ENCODE measurements at places on chromosomes 3 and 15.
A peak's percentile ranks its signal among the peaks of the same experiment; 100 is the strongest.

DNA sequence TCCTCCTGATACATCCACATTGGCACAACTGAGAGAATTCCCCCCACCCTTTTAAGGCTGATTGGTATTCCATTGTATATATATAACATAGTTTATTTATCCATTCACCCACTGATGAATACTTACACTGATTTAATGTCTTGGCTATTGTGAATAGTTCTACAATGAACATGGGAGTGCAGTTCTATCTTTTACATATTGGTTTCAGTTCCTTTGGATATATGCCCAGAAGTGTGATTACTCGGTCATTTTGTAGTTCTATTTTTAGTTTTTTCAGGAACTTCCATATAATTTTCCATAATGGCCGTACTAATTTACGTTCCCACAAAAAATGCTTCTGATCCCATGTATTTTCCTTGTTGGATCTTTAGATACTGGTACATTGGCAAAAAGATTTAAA lies 135.3 kb downstream of the FMN1 start:
- no peak for DNase-seq

DNA sequence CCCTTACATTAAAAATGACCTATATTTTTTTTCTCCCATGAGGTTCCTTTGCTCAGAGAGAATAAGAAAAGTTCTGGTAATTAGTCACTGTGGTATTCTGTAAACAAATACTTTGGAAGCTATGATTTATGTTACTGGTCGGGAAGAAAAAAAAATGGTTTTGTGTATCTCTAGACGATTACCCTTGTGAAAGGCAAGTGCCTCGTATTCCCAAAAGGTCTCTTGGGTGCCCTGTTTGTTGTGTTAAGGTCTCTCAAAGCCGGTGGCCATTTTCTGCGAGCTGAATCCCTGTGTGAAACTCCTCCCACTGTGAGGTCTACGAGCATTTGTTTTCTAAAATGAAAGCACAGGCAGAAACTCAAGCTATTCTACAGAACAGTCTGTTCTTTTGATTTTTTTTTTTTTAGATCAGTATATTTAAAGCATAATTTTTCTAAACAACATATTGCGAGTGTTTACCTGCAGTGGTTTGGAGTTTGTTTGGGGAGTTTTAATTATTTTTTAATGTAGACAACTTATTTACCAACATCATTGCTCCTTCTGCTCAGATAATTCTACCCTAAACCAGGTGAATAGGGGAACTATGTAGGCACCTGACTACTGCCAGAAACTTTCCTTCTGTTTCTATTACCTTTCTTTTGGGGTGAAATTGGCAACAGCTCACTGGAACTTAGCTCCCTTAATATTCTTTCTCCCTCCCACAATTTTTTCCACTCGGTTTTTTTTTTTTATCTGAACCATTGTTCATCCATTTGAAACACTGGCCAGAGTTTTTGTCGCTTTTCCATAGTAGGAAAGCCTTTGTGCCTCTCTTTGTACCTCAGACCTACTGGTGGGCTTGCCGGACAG lies 44.0 kb downstream of the ZBTB38 start:
- DNase-seq: peak; percentile 19

DNA sequence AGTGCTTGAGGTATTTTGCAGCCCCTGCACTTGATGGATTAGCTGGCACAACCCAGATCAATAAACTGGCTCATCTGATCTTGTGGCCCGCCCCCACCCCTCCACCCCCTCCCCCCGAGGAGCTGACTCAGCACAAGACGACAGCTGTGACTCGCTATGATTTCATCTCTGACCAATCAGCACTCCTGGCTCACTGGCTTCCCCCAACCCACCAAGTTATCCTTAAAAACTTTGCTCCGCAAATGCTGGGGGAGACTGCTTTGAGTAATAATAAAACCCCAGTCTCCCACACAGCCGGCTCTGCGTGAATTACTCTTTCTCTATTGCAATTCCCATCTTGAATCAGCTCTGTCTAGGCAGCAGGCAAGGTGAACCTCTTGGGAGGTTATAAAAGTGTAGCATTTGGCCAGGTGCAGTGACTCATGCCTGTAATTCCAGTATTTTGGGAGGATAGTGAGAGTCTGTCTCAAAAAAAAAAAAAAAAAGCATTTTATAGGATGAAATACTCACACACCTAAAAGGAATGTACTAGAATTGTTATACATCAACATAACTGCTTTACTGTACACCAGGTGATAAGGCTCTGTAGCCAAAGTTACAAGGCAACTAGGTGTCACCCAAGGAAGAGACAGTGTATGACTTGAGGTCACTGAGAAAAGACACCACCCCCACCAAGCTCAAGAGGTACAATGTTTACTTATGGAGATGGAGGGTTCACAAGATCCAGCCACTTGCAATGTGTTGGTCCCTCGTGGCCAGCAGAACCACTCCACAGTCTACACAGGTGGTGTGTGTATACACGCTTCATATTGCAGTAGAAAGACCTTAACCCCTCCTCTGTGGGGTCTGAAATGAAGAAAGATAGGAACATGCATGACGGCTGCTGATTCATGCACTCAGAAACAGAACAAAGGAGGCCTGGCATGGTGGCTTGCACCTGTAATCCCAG lies 8.6 kb downstream of the ZNF445 start:
- peak; percentile 15 for DNase-seq

GRCh38 chr15:89848970-89849292 lies 34.3 kb upstream of the ANPEP start:
- DNase-seq: no peak

GRCh38 chr3:177567833-177568232 lies 370.6 kb upstream of the TBL1XR1 start:
- DNase-seq: no peak

DNA sequence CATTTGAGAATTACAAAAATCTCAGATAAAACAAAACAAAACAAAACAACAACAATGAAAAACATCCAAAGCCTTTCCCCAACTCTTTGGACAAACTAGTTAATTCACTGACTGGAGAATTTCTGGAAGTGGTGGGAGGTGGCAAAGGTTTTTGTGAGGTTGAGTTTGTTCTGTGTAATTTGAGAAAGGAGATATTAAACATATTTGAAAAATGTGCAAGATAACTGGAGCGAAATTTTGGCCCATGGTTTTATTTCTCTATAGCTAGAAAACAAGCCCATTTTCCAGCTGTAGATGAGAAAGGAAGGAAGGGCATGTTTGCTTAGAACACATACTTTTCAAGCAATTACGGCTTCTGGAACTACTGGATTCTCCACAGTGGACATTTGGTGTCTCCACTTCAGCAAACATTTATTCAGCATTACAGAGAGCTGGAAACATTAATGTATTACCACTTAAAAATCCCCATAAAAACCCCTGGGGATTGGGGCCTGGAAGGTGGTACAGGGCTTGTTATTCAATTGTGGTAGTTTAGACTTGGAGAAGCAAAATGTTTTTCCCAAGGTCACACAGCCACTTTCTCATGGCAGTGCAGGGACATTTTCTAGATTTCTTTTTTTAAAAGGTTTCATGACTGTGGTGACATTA lies 135.8 kb downstream of the THSD4 start:
- no peak for DNase-seq

DNA sequence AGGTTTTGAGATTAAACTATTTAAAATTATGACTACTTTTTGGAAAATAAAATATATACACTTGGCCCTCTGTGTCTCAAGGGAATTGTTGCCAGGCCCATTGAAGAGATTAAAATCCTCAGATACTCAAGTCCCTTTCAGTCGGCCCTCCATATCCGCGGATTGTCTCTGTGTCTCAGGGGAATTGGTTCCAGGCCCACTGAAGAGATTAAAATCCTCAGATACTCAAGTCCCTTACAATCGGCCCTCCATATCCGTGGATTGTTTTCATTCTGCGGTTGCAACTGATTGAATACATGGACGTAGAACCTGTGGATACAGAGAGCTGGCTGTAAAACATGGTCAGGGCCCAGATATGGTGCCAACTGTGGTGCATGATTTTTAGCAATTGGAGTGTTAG lies 15.7 kb upstream of the LRCH3 start:
- DNase-seq: no peak

GRCh38 chr3:154126651-154127050 lies 5.5 kb downstream of the ARHGEF26 start:
- DNase-seq: no peak

DNA sequence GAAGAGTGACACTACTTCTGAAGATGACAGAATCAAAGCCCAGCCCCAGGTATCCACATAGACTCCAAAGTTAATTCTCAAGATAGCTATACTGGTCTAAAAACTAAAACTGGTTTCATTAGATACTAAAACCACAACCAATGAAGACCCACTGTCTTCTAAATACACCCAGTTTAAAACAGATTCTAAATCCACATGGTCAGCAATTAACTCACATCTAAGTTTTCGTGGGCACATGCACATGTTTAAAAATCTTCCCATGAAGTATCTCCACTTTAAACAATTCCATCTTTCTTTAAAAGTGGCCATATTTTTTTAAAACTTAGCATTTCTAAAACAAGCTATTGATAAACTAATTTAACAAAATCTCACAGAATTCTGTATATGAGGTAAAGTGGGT lies 63.1 kb downstream of the GPR160 start:
- no peak for DNase-seq

DNA sequence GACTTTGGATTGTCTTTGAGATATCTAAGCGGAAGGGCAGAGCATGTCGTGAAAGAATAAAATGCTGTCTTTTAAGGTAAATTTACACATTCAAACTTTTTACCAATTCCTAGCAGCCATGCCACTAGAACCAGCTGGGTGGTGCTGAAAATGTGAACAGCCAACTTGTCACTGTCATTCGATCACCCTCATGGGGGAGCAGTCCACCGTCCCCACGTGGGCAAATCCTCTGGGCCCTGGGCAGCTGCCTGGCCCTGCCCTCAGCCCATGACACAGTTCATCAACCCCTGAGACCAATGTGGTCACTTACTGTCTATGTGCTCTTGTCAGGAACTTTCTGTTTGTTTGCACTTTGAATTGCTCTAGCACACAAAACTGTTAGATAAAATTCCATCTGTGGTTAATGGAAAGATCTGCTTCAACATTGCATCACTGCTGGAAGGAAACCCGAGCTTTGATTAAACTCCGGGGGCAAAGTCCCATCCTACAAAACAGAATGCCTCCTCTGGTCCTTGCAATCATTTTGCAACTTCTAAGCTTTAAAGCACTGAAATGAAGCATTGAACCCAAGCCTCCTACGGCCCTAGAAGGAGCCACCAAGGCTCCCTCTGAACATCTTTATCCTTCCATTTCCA lies 50.1 kb downstream of the PCSK6 start:
- DNase-seq: no peak

DNA sequence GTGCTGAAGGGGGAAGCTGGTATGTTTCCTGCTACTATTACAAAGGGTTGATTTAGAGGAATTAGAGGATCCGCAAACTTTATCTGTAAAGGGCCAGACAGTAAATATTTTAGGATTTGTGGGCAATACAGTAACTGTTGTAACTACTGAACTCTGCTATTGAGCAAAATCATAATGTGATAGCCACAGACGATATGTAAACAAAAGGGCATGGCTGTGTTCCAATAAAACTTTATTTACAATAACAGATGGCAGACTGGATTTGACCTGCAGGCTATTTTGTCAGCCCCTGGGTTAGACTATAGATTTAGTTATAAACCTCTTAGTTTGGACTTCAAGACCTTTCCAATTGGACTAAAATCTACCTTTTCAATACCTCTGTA lies 27.8 kb upstream of the KCNMB2 start:
- DNase-seq: no peak

- no peak for DNase-seq
Measured at GRCh38 chr3:196141866-196142201, 59.9 kb upstream of the TFRC start.

- DNase-seq: no peak
Measured at GRCh38 chr15:54810031-54810430, 386.7 kb downstream of the RSL24D1 start.

DNA sequence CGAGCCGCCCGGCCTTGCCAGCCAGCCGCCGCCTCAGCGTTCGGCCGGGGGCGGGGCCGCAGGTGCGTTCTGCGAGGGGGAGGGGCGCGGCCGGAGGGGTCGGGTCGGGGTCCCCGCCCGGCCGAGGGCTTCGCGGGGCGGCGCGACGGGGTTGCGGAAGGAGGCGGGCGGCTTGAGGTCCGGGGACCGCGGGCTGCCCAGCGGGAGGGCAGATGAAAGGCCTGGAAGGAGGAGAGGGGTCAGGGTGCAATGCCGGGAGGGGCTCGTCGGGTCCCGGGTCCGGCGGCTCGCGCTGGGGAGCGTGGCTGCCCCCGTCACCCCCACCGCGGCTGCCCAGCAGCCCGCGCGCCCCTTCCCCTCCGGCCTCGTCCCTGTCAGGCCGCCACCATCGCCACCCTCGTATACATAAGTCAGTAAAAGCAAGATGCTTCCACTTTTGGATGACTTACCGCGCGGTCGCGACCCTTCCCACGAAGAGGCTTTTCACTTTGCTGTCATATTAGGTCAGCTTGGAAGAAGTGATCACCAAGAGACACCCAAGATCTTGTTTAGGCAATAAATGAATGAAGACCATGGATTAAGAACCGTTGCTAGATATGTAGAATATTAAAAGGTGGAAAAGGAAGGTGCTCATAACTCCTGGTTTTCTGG lies 620 bp upstream of the ANP32A start:
- no peak for DNase-seq

DNA sequence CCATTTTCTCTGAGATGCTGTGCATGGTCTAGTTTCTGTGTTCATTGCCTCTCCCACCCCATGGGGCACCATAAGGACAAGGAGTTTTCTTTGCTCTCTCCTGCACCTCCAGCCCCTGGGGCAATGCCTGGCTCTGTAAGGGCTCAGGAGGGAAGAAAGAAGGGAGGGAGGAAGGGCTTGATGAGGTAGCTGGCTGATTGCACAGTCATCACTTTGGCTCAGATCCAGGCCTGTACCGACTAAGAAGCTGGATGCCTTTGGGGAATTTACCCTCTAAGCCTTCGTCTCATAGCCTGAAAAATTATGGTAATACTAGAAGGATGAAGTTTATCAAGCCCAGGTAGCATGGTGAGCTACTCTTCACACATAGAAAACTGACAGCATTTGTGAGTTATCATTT lies 382.9 kb downstream of the GABRG3 start:
- DNase-seq: no peak

DNA sequence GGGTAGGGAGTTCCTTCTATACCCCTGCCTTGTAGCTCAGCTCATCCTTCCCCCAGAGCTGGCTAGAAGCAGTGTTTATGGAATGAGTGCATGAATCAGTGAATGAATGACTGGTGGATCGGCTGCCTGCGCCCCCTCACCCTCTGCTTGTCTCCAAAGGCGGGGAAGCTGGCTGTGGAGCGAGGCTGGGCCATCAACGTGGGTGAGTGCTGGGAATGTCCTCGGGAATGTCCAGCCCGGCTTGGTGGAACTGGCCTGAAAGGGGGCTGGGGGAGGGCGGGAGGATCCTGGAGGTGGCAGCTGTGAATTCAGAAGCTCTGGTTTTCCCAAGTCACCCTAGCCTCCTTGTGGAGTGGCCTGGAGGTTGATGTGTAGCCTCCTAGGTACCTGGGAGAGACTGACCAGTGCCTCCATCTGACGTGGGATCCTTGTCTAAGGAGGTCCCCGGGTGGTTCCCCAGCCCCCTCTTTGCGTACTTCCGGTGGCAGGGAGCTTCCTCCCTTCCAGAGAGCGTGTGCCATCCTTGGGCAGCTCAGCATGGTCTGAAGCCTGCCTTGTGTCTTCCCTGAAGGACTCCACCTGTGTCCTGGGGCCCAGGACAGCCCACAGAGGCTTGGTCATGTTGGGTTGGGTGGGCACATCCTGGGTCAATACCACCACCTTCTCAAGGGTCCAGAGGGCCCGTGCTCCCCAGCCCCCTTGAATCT lies 18.4 kb downstream of the HDAC11 start:
- no peak for DNase-seq

- no peak for DNase-seq
Measured at GRCh38 chr15:38005953-38006808, 71.7 kb downstream of the TMCO5A start.

All from activated T-cell treated with anti-CD3 and anti-CD28 coated beads for 24 hours (primary cell).